ENCODE measurements at places on chromosomes 7 and 10.

DNA sequence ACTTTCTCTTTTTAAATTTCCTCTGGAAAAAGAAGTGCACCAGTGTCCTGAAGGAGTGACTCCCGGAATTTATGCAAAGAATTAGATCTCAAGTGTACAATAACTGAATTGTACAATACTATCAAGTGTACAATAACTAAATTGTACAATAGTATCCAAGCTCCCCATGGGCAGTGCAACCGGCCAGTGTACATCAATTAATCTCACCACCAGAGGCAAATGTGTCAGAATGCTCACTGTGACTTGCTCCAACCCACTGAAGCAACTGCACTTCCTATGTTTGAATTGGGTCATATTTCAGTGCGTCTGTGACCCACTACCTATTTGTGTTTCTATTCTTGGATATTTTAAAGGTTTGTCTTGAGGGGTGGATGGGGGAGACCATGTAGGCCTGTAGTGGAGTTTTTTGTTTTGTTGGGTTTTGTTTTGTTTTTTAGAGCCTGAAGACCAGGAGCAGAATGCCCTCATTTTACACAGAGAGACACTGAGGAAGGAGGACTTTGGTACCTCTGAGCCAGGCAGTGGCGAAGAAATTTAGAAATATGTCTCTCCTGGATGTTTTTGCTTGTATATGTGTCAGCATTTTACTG, 78.5 kb upstream of the CTTNBP2 start:
- DNase-seq: no peak

GRCh38 chr10:130371156-130371555, 235.0 kb downstream of the GLRX3 start:
- no peak for DNase-seq

DNA sequence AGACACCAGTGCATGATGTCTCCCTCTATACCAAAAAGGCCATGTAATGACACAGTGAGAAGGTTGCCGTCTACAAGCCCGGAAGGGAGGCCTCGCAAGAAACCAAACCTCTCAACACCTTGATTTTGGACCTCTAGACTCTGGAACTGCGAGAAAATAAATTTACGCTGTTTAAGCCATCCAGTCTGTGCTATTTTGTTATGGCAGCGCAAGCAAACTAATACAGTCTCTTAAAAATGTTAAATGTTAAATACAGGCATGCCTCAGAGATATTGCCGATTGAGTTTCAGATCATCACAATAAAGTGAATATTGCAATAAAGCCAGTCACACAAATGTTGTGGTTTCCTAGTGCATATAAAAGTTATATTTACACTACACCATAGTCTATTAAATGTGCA, 5.0 kb upstream of the MINDY3 start:
- DNase-seq: no peak

GRCh38 chr10:88651101-88651551, 13.1 kb upstream of the LIPF start:
- peak; percentile 58 for DNase-seq

- no peak for DNase-seq
Observed at GRCh38 chr10:125883211-125883610, 2.1 kb upstream of the DHX32 start.

DNA sequence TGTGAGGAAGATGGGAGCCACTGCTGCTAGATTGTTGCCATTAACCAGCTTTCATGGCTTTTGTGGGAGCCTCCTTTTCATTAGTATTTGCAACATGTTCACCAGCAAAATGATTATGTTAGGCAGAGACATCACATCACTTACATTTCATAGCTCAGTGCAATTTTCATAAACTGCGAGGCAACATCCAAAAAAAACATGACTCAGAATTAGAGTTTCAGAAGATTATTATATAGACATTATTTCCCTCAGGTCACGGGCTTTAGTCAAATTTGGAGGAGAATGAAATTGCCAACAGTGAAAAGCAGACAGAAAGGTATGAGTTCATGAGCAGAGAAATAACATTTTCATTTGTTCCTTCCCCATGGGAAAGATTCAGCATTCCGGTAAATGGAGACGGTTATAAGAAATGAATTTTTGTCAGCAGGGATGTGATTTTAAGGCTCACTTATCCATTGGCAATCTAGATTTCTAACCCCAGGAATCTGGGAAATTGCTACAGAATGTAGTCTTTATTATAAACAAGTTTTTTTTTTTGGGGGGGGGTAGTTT, 573.2 kb downstream of the AUTS2 start:
- DNase-seq: no peak

DNA sequence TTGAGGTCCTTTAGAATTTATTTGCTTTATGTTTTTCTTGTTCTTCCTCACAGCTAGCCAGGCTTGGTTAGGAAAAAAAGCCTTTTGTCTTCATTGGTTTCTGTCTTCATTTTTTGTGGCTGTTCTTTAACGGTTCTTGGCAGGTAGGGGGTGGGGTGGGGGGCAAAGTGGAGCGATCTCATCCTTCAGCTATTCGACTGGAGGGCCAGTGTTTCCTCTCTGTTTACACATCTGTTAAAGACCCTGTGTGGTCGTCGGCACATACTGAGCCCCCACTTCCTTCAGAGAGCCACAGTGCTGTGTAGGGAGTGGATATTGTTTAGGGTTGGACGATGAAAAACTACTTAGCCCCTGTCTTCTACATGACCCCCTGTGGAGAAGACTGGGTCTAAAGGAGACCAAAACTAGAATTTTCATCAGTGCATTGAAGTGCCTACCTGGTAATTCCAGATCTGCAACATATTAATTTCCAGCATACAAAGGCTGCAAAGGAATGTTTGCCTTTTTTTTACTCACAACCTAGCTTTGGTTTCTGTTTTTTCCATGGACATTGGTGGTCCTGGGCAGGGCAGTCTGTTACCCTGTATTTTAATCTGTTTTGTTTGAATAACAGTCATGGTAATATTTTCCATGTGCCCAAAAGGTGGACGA, 29.0 kb downstream of the PRPF18 start:
- no peak for DNase-seq

DNA sequence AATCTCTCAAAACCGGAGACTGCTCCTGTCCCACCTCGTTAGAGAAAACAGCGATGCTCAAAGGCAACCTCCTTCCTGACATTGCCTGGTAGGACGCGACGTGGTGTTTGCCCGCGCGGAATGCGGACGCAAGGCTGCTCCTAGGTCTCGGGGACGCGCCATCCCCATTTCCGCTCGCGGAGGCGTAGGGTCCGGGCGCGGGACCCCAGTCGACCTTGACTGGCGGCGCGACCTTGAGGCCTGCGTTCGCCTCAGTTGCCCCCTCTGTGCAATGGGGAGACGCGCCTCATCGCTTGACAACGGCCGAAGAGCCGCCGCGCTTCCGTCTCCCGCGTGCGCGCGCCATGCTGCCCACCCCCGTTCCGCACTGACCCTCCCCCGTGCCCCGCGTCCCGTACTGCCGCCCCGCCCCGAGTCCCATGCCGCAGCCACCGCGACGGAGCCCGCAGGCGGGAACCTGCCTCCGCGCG, 412 bp upstream of the PPIA start:
- peak; percentile 18 for DNase-seq

DNA sequence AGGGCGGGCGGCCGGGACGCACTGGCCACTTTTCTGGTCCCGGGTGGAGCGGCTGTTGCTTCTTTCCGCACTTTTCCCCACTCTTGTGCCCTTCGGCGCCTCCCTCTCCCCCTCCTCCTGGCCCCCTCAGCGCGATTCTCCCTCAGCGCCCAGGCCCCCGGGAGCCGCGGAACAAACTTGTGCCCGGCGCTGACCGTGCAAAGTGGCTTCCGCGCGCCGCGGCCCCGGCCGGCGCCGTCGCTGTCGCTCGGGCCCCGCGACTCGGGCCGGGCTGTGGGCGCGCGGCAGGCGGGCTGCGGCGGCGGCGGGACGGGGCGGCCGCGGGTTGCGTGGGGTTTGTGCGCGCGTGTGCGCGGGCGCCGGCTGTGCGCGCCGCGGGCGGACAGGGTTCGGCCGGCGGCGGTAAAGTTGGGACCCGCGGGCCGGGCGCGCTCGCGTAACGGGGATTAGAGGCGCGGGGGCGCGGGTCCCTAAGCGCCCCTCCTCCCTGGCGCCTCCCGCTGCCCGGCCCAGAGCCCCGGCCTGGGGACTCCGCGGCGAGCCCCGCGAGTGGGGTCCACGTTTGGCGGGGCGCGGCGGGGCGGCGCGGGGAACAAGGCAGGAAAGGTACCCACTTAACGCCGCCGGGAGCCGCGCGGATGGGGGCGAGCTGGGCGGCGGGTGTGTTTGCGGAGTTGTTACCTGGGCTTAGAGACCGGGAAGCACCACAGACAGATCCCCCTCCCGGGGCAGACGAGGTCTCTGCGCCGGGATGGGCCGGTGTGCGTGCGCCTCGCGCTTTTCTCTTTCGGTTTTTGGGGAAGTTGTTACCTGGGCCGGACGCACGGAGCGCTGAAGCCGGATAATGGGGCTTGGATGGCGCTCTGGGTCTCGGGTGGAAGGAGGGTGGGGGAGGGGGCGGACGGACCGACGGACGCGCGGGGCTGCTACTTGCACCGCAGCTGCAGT, 860 bp downstream of the ZEB1 start:
- no peak for DNase-seq

- no peak for DNase-seq
Observed at GRCh38 chr7:11716185-11716584, 115.8 kb downstream of the THSD7A start.

DNA sequence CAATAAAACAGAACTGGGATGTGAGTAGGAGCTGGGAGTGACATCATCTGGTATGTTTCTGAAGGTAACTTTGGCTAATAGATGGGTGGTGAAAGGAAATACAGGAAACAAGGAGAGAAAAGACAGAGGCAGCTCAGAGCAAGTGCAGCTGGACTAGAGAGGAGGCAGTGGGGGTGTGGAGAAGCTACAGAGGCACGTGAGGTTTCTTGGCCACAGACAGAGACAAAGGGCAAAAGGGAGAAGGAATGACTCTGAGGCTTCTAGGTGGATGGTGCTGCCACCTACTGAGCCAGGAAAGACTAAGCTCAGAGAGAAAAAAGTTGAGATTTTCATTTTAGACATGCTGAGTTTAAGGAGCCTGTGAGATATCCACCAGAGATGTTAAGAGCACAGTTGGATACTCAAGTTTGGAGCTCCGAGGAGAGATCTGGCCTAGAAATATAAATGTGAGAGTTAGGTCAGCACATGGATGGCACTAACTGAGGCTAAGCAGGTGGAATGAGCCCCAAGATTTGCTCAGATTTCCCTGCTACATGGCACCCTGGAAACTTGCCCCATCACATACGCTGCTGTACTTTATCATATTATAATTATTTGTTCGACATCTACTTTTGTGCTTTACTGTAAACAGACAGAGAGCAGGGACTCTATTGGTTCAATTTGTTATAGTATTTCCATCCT, 293.0 kb upstream of the IMMP2L start:
- DNase-seq: peak; percentile 47

- DNase-seq: no peak
Observed at GRCh38 chr10:62688971-62689700, 115.4 kb upstream of the ADO start.

- no peak for DNase-seq
Observed at GRCh38 chr7:28606421-28606820, 194.1 kb downstream of the CREB5 start.

- no peak for DNase-seq
Observed at GRCh38 chr7:23067271-23067670, 38.3 kb upstream of the KLHL7 start.

- no peak for DNase-seq
Observed at GRCh38 chr10:79063661-79064492, 4.9 kb upstream of the ZMIZ1 start.

GRCh38 chr10:113993489-113993991, 50.1 kb upstream of the ADRB1 start:
- DNase-seq: no peak

- peak; percentile 18 for DNase-seq
Observed at GRCh38 chr7:131895541-131896164, 339.2 kb upstream of the PODXL start.

DNA sequence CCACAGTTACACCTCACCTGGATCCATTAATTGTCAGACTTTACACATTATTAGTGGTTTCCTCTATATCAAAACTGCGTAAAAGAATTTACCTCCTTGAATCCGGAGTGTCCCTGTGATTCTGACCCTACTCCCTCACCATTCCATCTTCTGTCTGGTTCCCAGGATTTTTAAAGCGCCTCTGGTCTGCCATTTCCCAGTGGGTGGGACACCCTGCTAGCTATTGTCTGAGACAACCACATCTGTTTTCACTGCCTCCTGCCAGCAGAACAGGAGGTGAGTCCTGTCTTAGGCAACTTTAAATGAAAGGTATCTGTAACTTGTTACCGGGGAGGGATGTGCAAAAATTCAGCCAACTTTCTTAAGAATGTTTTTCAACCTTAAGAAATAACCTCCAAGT, 2.3 kb downstream of the MACROH2A2 start:
- DNase-seq: no peak
